Fibroblast of upper back skin (primary cell): ENCODE measurements at places on chromosomes 2 and 18.
A peak's percentile ranks its signal among the peaks of the same experiment; 100 is the strongest.

- no peak for DNase-seq
Measured at GRCh38 chr2:240974771-240975572, 23.4 kb upstream of the SNED1 start.

DNA sequence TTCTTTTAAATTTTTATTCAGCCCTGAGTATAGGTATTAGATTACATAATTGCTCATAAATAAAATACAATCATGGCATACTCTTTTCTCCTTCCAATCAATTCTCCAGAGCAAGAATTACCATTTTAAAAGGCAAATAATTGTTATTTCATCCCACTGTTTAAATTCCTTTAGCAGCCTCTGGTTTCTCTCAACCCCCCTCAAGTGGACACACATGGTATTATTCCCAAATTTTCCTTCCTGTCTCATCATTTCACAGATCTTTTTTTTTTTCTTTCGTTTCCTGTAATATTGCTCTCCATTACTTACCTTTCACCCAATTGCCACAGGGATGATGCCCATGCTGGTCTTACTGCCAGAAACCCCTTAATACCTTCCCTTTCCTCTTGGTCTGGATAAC, 385.2 kb downstream of the RIT2 start:
- DNase-seq = no peak

DNA sequence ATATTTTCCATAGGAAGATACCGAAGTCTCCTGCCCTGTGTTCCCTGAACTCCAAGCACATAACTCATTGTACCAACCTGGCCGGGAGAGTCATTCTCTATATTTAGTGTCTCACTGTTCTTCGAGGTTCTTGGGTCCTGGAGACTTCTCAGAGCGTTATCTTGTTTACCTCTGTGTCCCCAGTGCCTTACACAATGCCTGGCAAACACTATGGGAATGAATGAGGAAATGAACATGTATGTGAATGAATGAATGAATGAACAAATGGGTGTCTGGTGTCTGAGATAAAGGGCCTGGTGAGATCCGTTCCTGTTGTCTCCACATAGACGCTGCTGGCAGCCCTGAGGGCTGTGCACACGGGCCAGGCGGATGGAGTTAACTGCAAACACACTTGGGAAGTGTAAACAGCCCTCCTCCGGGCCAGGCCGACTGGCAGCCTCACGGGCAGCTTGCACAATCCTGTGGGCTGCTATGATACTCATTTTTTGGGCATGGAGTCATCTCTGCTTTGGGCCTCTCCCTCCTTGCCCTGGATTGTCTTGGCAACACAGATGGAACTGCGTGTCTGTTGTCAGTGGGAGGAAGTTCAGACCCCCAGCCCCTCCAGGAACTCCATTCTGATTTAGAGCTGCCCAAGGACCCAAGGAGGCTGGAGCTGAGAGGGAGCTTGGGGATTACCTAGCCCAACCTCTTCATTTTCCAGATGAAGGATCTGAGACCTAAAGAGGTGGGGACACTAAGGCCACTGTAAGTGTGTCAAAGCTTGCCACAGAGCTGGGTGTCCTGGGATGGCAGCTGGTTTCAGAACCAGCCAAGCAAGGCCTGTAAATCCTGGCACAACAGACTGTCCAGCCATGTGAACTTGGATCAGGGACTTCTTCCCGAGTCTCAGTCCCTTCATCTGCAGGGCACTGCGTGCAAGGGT, 124.4 kb downstream of the INHBB start:
- DNase-seq = peak; percentile 92

GRCh38 chr2:233714121-233714520, 1.4 kb downstream of the UGT1A5 start:
- DNase-seq = no peak

DNA sequence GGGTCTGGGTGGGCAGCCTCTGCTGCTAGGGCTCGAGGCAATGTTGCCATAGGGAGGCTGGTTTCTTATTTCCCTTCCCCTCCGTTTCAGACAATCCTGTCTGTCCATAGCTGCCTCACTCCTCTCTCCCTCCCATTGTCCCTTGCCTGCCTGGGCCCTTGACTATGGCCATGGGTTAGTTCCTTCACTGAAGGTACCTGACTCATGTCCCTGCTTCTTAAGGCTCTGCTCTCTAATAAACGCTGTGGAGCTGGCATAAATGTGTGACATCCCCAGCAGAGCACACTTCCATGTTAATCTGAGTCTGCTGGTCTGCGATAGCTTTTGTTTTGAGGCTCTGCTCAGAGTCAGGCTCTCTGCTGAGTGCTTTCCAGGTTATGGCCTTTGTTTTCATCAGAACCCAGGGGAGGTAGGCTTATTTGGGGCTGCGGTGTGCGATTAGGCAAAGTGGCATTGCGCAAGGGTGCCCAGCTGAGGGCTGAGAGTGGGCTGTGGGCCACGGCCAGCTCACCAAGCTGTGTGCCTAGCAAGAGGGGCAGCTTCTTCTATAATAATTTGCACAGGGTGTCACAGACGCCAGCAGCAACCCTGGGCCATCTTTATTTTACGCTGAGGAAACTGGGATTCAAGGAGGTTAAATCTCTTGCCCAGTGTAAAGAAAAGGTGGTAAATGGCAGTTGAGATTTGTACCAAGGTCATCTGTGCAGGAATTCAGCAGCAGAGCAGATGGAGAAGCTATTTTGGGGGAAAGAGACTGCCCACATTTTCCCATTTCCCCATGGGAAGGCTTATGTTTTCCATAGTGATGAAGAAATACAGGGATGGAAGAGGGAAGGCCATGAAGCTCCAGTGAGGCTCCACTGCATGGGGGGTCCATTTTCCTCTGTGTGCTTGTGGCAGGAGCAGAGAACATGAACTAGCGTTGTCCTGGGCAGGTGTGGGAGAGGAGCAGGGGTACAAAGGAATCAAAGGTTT, 25.6 kb downstream of the MRPL33 start:
- peak; percentile 26 for DNase-seq

DNA sequence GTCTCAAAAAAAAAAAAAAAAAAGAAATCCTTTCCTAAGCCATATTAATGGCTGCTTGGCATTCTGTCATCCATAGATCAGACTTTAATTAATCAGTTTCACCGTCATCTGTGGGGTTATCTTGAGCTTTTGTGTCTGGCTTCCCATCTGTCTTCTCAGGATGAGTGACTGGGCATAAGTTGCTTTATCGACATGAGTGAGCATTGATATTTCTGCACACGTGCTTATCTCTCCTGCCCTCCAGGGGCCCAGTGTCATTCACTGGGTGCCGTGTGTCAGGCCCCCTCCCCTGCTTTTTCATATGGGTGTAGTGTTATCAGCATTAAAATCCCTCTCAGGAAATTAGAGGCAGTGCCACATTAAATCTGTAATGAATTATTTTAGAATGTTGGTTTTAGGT, 65.6 kb downstream of the SH3BP4 start:
- DNase-seq = no peak
